Epithelial cell of alveolus of lung (primary cell): ENCODE measurements at places on chromosomes 1 and 21. TPM values are rescaled to one million over a fixed set of nuclear protein-coding genes. Genes with fewer than 3 reads are reported as not detected.

SNX7 gene
- 25.2 and 42.8 TPM in 2 replicates for total RNA-seq

REN gene
- total RNA-seq = not detected in 2 replicates

OR2AJ1 gene
- total RNA-seq = not detected in 2 replicates

ARHGEF2 gene
- 118 and 139 TPM in 2 replicates for total RNA-seq

CAPZB gene
- total RNA-seq = 156 and 176 TPM in 2 replicates

CD84 gene
- total RNA-seq = not detected in 2 replicates

BLACAT1 gene
- under 0.01 TPM in 1 of 2 replicates, not detected in the other for total RNA-seq

CD5L gene
- total RNA-seq = not detected in 2 replicates

NBPF6 gene
- total RNA-seq = not detected in 2 replicates

RHEX gene
- total RNA-seq = not detected in 2 replicates

SIM2 gene
- 0.91 and 8.1 TPM in 2 replicates for total RNA-seq

EEIG2 gene
- 14.6 and 18.0 TPM in 2 replicates for total RNA-seq

HES3 gene
- total RNA-seq = not detected in 2 replicates

HTR6 gene
- not detected in 2 replicates for total RNA-seq

PLEKHN1 gene
- total RNA-seq = 1.4 TPM in 1 of 2 replicates, not detected in the other

UBE2U gene
- not detected in 2 replicates for total RNA-seq

BARHL2 gene
- total RNA-seq = not detected in 2 replicates

OVAAL gene
- total RNA-seq = not detected in 2 replicates
